ENCODE measurements at places on chromosomes 11 and 22.

- no peak for DNase-seq
These were observed 7.0 kb downstream of the RASSF7 start for GRCh38 chr11:567629-568292.

GRCh38 chr22:40674274-40674673 is 5.0 kb upstream of the MCHR1 start:
- no peak for DNase-seq

DNA sequence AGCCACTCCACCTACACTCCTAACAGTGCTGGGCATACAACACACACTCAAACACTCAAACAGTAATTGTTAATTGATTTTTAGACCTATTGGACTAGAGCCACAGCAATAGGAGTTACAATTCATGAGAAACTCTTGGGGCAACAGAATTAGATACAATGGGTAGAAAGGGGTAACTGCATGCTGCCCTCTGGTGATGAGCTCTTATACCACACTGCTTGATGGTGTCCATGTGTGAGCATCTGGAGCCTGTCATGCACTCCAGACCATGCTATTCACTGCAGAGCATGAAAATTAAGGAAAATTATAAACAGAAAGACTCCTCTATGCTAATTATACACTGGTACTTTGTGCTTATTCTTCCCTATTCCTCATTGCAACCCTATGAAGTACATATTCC is 975.5 kb upstream of the CCDC90B start:
- no peak for DNase-seq

DNA sequence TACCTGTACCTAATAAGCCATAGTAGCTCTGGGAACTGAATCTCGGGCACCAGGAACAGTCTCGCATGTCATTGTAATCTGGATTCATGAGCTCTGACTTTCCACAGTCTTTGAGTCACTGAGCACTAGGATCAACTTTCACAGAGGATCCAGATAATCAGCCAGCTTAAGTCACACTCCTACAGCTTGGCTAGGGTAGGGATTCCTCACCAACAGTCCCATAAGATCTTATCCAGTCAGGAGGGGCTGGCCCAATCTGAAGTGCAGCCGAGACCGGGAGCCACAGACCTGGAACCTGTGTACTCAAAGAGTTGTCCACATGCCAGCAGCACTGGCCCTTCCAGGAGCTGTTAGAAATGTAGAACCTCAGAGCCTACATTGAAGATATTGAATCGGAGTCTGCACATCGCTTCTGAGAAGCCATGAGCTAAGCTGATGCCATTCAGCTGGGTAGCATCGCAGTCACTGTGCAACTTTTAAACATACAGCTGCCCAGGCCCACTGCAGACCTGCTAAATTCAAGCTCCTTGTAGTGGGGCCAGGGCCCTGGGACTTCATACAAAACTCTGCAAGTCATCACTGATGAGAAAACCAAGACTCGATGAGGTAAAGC is 538.8 kb upstream of the B3GAT1 start:
- no peak for DNase-seq

DNA sequence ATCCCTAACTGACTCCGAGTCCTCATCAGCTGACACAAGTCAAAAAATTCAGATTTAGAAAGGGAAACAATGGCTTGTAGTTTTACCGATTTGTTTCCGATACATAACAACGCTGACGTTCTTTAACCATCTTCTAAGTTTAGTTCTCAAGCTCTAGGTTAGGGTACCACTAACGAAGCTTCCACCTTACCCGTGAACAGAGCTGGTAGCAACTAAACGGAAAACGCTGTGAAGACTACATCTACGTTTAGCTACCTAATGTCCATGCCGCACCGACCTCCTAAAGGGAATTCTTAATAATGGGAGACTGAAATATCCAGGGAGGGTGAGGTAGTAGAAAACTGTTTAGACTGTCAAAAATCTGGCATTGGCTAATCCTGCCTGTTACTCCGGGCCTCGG is 1.0 kb downstream of the NUP98 start:
- DNase-seq, result no peak

GRCh38 chr22:42819412-42820044 is 37.5 kb downstream of the ARFGAP3 start:
- DNase-seq, result no peak

GRCh38 chr22:37843741-37844089 is 419 bp downstream of the ANKRD54 start:
- peak; percentile 51 for DNase-seq

GRCh38 chr11:12727563-12728211 is 53.5 kb downstream of the TEAD1 start:
- no peak for DNase-seq

GRCh38 chr11:35197292-35197691 is 58.3 kb downstream of the CD44 start:
- no peak for DNase-seq

- no peak for DNase-seq
These were observed 11.5 kb upstream of the FADD start for GRCh38 chr11:70191495-70192140.

DNA sequence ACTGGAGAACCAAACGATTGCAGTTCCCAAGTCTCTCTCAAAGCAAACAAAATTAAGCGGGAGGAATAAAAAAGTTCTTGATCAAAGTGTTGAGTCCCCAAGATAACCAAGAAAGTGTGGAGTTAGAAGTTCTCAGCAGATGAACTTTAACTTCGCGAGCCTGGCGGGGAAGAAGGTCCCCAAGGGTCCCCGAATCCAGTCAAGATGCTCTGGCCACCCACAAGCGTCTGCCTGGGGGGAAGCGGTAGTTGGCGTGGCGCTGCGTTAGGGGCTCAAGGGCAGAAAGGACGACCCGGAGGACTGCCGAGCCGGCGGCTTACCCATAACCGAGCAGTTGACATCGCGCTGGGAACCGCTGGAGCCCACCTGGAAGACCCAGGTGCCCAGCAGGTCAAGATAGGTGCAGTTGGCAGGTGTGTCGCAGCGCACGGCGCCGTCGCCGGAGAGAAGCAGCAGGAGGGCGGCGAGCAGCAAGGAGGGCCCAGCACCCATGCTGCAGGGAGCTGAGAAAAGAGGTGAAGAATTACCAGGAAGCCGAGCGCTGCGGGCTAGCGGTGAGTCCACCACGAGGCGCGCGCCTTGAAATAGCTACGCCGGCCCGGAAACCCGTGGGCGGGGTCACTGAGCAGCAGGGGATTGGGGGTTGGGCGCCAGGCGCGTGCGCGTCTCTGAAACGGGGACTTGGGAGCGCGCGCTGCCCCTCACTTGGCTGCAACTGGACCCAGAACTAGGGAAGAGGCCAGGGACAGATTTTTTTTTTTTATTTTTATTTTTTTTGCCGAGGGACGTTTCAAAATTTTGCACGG is at the start of gene CTSC:
CTSC (minus strand) TSS at position 556 of the 806 bp plus-strand sequence; CDS start at position 492, 64 bp downstream.
- DNase-seq, result peak; percentile 72

DNA sequence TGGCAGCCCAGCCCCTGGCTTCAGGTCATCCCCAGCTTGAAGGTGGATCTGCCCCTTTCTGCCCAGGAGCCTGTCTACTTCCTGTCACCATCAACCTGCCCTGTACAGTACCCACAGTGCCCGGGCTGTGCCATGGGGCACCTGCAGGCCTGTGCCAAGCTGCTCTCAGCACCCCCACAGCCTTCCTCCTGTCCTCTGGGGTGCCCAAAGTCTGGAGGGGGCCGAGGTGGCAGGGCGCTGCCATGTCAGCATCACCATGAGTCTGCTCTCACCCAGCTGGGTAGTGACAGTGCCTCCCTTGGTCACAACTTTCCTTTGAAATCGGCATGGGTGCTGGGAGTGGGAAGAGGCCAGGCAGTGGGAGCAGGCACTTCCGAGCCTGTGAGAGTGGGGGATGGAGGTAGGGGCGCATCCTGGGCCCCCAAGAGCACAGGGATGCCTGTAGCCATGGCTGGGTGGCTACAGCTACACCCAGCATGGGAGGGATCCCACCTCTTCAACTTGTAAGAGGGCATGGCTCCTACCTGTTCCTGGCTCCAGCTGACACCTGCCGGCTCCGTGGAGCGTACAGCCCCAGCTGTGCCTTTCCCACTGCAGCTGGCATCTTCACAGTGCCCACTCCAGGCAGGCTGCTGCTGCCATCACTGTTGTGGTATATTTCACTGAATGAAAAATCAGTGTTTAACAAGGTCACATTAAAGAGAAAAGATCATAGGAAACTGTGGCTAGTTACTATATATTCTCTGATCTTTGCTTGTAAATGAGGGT is 42.9 kb downstream of the RNF169 start:
- no peak for DNase-seq

DNA sequence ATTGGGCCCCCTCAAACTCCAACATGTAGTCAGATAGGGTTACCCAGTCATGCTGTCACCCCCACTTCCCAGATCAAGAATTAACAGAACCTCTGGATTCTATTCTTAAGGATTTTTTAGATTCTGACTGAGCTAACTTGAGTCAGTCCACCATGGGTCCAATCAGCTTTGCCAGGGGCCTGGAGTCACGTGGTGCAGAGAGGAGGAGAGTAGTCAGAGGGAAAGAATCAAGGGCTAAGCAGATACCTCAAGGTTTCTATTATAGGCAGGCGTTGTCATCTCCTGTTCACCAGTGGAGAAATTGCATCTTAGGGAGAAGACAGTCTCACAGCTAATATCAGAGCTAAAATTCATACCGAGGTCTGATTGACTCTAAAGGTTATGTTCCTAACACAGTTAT is 28.2 kb downstream of the FZD4 start:
- no peak for DNase-seq
